ENCODE measurements at places on chromosomes 7 and 10. TPM values are rescaled to one million over a fixed set of nuclear protein-coding genes. Genes with fewer than 3 reads are reported as not detected.

DNA sequence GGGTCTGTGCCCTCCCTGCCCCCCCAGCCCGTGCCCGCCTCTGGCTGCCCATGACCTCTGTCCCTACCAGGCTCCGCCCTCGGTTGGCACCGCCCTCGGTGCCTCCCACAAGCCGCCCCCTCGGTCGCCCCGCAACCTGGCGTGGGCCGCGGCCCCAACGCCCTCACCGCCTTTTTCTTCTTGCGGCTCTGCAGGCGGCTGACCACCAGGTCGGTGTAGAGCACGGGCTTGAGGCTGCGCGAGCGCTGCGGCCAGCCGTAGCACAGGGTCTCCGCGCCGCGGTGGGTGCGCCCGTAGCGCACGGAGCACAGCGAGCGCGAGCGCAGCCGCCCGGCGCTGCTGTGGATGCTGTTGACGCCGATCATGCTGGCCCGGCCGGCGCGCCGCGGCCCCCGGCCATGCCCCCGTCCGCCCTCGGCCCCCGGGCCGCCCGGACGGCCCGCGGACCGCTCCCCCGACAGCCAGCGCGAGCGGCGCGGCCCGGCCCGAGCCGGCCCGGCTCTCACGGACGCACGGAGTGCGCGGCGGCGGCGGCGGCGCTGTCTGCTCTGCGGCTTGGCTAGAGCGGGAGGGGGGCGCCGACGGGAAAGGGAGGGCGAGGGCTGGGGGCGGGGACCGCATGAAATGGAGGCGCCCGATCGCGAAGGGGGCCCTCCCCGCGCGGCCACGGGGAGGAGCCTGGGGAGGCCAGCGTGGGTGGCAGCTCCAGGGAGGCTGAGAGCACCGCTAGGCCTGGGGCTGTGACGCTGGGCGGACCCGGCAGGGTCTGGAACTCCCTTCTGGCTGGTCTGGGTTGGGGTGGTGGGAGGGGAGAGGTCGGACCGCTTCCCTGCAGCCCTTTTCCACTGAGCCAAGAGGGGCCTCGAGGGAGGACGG lies 9.6 kb downstream of the PSD start:
- peak; percentile 73 for DNase-seq

DNA sequence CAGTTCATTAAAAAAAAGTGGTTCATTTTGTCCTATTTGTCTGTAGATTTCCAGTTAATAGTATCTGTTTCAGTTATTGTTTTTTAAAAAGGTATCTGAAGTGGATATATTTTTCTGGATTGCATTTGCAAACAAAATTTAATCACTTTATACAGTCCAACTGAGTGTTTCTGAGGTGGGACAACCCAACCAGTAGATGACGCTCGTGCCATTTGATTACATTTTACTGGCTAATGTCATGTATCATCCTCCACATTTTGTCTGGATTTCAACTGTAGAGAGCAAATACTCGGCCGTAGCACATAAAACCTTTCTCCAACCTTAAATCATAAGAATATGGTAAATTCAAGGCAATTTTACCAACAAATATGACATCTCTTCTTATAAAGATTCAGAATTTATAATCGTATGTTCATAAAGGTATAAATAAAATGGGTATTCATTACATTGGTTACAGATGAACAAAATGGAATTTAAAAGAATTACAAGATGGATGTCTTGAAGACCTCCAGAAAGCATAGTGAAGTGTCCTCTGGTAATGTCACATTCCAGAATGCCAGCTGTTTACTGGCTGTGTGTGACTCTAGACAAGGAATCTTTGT lies 789.0 kb downstream of the PHTF2 start:
- peak; percentile 61 for DNase-seq

DNA sequence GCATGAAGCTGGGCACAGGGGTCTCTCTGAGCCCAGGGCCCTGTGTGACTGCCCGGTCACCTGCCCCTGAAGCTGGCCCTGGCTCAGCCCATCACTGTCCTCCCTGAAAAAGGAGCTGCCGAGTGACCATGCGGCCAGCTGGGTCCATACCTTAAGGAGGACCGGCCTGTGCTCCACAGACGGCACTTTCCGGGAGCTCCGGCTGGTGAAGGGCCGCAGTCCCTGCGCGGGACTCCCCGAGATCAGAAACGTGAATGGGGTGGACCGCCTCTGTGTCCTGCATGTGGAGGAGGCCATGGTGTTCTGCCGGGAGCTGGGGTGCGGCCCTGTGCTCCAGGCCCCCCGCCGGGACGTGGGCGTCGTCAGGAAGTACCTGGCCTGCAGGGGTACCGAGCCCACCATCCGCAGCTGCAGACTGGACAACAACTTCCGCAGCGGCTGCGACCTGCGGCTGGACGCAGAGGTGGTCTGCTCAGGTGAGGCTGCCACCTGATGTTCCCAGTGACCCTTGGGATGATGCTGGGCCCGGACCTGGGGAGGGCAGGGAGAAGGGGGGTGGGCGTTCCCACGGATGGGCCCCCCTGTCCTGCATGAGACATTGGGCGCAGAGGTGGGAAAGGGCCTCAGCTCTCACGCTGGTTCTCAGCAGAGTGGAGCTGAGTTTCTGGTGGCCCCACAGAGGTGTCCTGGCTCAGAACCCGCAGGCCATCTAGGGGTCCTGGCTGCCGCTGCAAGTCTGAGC lies 3.5 kb downstream of the SCART1 start:
- no peak for DNase-seq

DNA sequence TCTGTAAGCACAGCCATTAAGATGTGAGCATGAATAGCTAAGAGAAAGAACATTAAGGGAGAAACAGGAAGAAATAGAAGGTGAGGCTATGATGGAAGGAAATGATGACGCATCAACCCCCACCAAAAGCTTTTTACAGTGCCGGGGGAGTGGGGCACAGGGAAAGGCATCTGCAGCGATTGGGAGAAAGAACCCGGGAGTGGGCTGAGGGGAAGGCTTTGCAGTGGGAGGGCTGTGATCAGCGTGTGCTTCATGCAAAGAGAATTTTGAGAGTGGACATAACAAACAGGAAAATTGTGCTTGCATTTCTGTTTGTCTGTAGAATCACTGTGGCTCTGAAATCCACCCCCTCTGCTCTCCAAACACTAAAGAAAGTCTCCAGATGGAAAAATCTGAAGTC lies 250.8 kb downstream of the KCNMA1 start:
- peak; percentile 73 for DNase-seq

GRCh38 chr7:101631224-101631714 lies 2.2 kb upstream of the MYL10 start:
- no peak for DNase-seq

- DNase-seq: peak; percentile 3
These were observed 421.5 kb downstream of the GPAM start for GRCh38 chr10:111762114-111762513.

GRCh38 chr7:129947701-129948100 lies 5.1 kb downstream of the UBE2H start:
- peak; percentile 14 for DNase-seq

- DNase-seq: no peak
These were observed 587.5 kb upstream of the MGMT start for GRCh38 chr10:128879441-128880140.

DNA sequence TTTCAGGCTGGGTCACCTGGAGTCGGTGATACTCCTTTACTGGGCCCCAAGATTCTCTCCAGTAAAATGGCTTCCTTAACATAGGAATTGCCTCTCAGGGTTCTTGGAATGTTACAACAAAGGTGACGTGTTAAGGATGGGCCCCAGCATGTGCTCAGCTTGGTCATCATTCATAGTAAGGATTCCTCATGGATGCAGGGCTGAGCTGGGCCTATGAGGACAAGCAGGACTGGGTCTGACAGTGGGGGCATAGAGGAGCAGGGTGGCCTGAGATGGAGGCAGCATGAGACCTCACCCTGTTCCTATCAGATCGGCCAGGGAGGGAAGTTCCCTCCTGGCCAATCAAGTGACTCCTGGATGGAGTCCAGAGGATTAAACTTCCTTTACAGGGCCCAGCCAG lies 12.8 kb upstream of the MBL2 start:
- DNase-seq: no peak

DNA sequence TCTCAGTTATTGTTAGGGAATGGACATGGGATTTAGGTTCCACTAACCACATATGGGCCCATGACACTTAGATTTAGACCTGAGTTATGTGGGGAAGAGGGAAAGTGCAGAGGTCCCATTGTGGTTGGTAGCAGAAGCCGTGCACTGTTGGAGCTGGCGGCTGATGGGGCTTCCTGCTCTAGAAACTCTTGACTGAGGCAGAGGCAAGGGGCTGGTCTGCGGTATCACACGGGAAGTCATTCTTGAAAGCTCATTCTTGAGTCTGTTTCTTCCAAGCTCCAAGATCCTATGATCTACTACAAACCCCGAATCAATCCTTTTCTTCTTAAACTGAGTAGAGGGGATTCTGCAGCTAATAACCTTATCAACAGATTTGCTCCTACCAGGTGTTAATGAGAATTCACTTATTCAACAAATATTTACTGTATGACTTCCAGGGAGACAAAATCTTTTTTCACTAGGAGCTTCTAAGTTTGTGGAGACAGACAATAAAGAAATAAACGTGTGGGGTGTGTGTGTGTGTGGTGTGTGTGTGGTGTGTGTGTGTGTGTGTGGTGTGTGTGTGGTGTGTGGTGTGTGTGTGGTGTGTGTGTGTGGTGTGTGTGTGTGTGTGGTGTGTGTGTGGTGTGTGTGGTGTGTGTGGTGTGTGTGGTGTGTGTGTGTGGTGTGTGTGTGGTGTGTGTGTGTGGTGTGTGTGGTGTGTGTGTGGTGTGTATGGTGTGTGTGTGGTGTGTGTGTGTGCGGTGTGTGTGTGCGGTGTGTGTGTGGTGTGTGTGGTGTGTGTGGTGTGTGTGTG lies 57.1 kb downstream of the AOC1 start:
- DNase-seq: no peak

DNA sequence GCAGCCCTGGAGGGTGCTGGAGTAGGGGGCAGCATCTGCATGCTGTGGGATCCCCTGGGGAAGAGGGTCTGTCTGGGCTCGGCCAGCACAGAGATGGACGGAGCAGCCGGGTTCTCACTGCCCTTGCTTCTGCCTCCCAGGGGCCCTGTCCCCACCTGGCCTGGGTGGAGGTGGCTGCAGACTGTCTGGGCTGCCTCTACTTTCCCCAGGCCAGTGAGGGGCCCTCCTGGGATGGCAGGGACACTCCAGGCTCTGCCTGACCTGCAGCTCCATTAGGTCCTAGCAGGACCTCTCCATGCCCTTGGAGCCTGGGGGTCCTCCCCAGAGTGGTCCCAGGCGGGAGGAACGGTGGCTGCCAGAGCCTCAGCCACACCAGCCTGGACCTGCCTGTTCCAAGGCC lies 63.7 kb downstream of the PWWP2B start:
- DNase-seq: no peak

DNA sequence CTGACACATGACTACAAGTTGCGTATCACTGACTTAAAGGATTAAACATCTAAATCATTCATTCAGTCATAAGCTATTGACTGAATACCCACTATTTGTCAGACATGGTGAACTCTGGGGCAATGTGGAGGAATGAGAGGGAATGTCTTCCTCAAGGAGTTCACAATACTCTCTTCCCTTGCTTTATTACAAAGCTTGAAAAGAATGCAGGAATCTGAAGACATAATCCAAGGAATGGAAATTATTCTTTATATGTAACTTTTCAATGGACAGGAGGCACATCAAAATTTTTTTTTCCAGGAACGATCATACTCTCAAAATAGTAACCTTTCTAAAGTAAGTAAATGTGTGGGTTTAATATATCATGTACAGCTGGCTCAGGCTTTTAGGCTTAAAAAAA lies 111.9 kb downstream of the ATXN7L1 start:
- DNase-seq: no peak

- no peak for DNase-seq
These were observed 3.8 kb downstream of the PRAP1 start for GRCh38 chr10:133350950-133351329.

DNA sequence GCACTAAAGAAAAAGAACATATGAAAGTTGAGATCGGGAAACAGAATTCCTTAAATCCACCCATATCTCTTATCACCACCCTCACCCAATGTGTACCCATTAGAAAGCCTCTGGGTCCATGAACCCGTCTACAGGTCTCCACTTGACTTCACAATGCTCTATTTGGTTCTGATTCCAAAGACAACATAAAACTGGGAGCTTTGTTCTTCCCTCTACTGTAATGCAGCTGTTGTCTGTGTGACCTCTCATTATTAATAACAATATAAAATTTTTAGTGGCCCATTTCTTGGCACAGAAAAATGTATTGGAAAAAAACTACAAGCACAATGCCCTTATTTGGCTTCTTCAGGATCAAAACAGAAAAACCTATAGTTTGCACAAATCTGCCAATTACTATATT lies 30.0 kb downstream of the DOCK4 start:
- DNase-seq: no peak

DNA sequence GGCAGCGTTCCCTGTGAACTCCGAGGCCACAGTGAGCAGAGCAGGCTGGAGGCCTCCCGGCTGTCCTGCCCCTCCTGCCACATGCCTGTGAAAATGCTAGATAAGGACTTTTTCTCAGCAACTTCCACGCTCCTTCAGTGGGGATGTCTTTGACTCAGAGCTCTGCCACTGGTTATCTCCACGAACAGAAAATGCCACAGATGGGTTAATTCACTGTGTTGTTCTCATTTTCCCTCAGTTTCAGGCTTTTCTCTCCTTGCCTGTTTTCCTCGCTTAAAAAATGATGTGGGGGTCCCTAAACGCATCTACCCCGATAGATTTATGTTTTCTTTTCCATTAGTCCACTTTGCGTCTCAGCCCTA lies 51.3 kb downstream of the IKZF1 start:
- DNase-seq: no peak

Gene RPP30
- 31.5 TPM for total RNA-seq

Gene TRPV6
- total RNA-seq: not detected

Gene ADAM8
- total RNA-seq: 0.25 TPM

Gene CYP2C8
- total RNA-seq: not detected

Gene ARHGAP12
- total RNA-seq: 47.3 TPM

Gene ACTL6B
- not detected for total RNA-seq

Gene FAM241B
- not detected for total RNA-seq

Gene FGFBP3
- total RNA-seq: 0.32 TPM

Gene PDZD7
- total RNA-seq: not detected

Gene CLCN1
- not detected for total RNA-seq

Data from GM23248 (cell line).